ENCODE measurements at places on chromosomes 16 and 17.
A peak's percentile ranks its signal among the peaks of the same experiment; 100 is the strongest.

DNA sequence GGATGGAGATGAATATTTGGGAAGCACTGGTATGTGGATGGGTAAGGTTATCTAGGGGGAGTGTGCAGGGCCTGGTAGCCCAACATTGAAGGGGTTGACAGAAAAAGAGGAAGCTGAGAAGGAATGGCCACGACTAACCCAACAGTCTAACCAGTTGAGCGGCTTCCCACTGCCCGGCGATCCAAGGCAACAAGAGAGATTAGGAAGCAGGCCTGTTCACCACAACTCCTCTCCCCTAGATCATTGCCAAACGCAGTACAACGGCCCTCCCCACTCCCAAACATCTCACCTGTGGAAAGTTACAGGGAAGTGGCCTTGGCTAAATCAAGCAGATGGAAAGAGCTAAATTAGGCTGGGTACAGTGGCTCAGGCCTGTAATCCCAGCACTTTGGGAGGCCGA lies 11.2 kb upstream of the RANGRF start:
- no peak for DNase-seq

GRCh38 chr17:64779376-64780095 lies 117.4 kb upstream of the SMURF2 start:
- DNase-seq, result no peak

DNA sequence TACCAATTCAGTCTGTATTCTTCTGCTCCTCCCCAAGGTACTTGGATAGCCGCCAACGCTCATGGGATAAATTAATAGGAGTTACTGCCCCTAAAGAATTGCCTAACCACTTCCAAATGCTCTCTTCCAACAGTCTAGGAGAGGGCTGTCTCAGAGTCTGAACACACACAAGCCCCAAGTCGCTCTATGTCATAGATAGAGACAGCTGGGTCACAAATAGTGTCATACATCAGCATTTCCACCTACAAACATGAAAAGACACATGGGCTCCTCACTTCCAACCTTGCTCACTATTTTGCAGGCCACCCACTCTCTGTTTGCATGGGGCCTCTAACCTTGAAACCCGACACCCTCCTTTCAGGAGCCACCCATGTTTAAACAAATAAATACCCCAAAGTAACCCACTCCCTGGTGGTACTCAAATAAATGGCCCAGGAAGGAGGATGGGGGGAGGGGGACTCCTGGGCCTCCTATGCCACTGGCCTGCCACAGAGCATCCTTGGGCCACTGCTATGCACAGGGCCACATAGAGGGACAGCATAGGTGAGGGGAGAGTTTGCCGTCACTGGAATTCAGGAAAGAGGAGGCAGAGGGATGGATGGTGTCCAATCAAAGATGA lies 265.9 kb downstream of the SOX9 start:
- DNase-seq, result no peak

GRCh38 chr16:2761472-2761871 lies 9.0 kb downstream of the SRRM2 start:
- DNase-seq, result no peak

DNA sequence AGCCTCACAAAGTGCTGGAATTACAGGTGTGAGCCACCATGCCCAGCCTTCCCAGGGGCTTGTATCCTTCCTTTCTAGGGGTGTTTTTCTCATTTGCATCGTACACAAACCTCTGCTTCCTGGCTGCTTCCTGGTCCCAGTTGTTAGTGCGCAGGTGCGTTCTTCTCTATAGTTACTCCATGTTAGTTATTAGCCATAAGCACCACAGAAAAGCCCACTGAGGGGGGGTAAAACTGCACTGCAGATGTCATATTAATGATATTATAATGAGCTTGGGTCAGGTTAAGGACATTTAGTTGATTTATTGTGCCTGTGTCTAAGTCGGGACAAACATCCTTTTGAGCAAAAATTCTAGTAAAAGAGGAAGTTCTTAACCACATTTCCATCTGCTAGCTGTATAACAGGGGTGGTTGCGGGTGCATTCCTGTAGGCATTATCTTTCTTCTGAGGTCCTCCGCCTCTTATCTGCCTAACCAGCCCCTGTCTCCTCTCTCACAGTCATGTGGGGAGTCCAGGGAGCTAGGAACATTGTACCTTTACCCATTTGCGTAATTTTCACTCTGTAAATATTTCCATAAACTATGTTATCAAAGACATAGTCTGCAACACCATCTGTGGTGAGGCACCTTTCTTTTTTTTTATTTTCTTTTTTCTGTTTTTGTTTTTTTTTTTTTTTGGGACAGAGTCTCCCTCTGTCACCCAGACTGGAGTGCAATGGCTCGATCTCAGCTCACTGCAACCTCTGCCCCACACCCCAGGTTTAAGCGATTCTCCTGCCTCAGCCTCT lies 23.6 kb upstream of the ATF7IP2 start:
- DNase-seq, result peak; percentile 23

GRCh38 chr16:27429330-27429871 lies 27.4 kb downstream of the IL21R start:
- DNase-seq, result no peak

All from CD4-positive, alpha-beta T cell treated with Interleukin-17A for 4 hours (primary cell).